ENCODE measurements at places on chromosomes 1 and 21.

GRCh38 chr1:243402868-243403267 is 147.0 kb downstream of the SDCCAG8 start:
- no peak for DNase-seq

DNA sequence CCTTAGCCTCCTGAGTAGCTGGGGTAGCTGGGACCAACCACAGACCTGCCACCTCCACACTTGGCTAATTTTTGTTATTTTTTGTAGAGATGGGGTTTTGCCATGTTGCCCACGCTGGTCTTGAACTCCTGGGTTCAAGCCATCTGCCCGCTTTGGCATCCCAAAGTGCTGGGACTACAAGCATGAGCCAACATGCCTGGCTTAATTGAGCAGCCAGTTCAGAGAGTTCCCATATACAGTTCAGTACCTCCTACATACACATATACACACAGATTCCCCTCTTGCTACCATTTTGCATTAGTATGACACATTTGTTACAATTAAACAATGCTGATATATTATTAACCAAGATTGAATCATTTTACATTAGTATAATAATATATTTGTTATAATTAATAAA is 2.9 kb downstream of the RNPEP start:
- DNase-seq: no peak

DNA sequence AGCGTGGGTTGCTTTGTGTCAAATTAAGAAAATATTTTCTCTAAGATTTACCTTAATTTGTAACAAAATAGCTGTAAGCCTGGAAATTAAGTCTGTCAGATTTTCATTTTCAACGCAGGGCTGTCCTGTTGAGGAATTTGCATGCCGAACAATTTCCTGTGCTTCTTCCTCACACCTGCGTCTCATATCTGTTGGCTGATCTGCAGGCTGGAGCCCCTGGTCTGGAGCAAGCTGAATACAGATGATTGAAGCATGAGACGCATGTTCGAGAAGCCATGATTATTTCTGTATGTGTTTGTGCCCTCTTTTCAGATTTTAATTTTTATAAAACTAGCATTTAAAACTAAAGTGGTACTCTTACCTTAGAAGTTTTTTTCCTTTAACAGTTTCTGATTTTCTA is 9.8 kb downstream of the MIXL1 start:
- no peak for DNase-seq

DNA sequence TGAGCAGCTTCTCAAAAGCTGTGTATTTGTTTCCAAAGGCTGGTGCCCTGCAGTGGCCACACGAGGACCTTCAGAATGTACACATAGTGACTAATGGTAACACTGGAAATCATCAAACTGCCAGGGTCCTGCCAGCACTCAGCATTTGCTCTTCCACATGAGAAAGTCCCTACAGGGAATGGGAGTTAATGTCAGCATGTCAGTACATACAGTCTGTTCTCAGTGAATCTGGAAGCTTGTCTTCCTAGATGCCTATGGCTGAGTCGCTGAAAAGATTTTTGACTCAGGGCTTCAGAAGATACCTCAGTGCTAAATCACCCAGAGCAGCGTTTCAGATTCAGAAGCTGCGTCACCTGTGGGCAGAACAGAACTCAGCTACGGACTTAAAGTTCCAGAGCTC is 108.2 kb downstream of the CDC7 start:
- DNase-seq: peak; percentile 50

GRCh38 chr1:168112673-168113305 is 23.9 kb downstream of the GPR161 start:
- DNase-seq: peak; percentile 71

GRCh38 chr21:29637553-29637952 is 302.2 kb downstream of the GRIK1 start:
- DNase-seq: no peak

DNA sequence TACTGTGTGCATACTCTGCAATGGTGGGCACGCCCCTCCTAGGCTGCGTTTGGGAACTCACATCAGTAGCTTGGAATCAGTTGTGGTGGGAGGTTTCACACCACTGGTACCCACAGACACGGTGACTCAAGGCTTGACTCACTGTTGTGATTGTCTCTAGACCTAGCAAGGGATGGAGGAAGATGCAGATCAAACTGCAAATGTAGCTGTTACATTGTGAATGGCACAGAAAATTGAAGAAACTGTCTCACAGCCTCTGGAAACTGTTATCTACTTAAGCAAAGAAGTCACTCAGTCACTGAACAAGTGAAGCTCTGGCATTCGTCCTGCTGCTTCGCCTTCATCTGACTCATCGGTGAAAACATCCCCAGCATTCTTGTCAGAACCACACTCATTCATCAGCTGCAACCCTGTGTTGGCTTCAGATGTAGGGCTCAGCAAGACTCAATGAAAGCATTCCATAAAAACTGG is 59.5 kb downstream of the POFUT2 start:
- DNase-seq: peak; percentile 93

- DNase-seq: peak; percentile 59
Measured at GRCh38 chr21:21921410-21922232, 923.4 kb downstream of the NCAM2 start.

DNA sequence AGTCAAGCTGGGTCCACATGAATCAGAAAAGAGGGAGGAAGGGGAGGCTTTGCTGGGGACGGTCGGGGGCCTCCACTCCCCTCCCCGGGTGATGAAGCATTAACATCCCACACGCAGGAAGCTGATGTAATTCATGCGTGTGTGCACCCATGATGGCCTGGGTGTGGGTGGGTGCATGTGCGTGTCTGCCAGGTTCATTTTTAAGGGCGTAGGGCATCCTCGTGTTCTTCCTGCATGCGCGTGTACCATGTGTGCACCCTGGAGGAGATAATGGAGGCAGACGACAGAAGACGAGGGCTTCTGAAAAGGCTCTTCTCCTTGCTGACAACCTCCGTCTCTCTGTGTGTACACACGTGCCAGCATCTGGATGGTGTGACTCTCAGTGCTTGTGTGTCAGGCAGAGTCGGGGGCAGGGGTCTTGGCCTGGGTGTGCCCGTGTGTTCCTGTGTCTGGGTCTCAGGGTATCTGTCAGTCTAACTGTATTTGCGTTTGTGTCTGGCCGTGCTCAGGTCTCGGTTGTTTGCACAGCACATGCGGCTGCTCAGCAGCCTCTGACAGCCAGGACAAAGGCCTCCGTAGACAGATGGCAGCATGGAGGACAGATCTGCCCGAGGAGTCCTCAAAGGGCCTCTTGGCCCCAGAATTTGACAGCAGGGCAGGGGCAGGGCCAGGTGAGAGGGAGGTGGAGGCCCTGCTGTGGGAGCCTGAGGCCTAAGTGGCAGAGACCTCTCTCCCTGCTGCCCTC is 2.4 kb downstream of the RAP1GAP start:
- DNase-seq: no peak

DNA sequence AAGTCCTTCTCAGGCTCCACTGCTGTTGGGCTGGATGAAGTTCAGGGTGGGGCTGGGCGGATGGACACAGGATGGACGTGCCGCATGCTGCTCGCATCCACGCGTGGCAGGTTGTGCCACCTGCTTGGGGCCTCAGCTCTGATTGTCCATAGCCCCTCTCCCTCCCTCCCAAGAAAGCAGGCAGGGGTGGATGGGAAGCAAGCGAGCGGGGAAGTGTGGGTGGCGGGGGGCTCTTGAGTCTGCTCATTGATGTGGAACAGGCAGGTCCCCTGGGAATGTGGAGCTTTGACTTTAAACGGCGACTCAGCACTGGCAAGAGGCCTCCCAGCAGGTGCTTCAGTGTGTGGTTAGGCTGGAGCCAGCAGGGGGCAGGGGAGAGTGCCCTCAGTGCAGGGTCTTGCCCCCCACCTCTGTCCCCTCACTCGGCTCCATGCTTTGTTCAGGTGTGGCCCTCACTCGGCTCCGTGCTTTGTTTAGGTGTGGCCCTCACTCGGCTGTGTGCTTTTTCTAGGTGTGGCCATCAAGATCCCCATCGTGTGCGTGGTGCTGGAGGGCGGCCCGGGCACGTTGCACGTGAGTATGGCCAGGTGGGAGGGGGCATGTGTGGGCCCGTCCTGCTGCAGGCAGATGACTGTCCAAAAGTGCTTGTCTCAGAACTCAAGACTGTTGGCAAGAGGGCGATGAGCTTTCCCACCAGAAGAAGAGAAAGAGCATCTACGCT is 23.9 kb downstream of the TRPM2 start:
- DNase-seq: no peak

- no peak for DNase-seq
Measured at GRCh38 chr1:68481041-68481440, 15.8 kb downstream of the DEPDC1 start.

- no peak for DNase-seq
Measured at GRCh38 chr21:34923626-34924025, 125.5 kb downstream of the RUNX1 start.

- DNase-seq: no peak
Measured at GRCh38 chr1:27292106-27292505, 29.9 kb upstream of the TMEM222 start.

- peak; percentile 62 for DNase-seq
Measured at GRCh38 chr1:232316864-232317263, 313.1 kb downstream of the SIPA1L2 start.

DNA sequence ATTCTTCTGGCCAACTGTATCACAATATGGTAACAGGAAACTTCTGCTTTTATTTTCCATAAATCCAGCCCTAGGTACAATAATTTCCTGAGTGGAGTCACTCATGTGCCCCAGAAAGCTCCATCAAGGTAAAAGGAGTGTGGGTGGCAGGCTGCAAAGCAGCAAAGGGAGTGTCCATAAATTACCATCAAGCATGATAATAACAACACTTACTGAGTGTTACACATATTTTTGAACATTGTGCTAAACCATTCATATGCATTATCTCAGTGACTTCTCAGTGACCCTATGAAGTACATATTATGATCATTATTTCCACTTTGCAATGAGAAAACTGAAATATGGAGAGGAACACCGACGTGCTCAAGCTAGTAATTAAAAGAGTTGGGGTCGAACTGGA is 149.2 kb upstream of the PLXNA2 start:
- DNase-seq: no peak

DNA sequence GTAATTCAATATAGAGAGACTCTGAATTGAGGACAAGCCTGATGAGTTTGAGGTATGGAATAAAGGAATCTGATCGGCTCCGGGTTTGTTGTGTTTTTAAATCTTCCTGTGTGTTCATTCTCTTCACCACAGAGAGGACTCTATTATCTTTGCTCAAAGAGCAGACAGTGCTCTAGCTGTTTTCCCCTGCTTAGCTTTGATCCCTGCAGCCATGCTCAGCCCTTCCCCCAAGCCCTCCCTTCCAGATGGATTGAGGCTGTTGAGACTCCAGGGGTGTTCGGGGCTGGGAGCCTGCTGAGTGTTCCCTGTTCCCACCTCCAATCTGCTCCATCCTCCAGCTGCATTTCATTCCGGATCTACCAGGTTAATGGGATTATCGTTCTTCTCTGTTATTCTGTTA is 74.2 kb upstream of the CXADR start:
- DNase-seq: no peak

GRCh38 chr1:202159534-202160371 is 649 bp downstream of the PTPN7 start:
- DNase-seq: no peak

- no peak for DNase-seq
Measured at GRCh38 chr1:173337126-173337525, 130.0 kb upstream of the TNFSF4 start.

DNA sequence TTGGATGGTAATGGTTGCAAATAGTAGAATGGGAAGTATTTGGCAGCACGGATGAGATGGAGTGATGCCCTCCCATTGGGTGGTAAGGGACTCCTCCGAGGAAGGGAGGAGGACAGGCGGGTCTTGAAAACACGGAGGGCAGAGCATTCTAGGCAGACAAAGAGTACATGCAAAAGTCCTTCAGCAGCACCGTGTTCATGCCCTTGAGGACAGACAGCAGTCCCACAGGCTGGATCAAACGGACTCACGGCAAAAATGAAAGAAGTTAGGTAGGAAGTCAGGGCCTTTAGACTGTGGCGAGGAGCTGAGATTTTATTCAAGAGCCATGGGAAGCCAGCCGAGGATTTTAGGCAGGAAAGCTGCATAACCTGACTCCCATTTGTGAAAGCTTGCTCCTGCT is 253.9 kb downstream of the RHOU start:
- no peak for DNase-seq

GRCh38 chr1:202745323-202745888 is 35.2 kb upstream of the SYT2 start:
- peak; percentile 40 for DNase-seq

GRCh38 chr21:30719401-30719800 is 824 bp upstream of the KRTAP21-3 start:
- DNase-seq: no peak

- no peak for DNase-seq
Measured at GRCh38 chr1:76833151-76833550, 34.1 kb upstream of the ST6GALNAC5 start.

DNA sequence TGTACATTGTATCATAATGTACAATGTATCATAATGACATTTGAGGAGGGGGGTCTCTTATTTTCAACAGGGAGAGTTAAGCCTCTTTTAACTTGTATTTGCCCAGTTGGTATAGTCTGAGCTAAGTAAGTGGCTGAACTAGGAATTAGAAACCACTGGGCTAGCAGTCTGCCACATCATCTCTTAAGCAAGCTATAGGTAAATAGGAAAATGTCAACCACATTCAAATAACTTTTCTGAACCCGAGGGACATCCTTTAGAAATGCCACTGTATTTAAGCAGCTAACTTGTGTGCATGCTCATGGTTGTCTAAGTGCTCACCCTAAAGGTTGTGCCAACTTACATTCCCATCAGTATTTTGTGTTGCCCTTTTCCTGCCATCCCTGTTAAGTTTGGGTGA is 35.5 kb upstream of the ASB17 start:
- no peak for DNase-seq

DNA sequence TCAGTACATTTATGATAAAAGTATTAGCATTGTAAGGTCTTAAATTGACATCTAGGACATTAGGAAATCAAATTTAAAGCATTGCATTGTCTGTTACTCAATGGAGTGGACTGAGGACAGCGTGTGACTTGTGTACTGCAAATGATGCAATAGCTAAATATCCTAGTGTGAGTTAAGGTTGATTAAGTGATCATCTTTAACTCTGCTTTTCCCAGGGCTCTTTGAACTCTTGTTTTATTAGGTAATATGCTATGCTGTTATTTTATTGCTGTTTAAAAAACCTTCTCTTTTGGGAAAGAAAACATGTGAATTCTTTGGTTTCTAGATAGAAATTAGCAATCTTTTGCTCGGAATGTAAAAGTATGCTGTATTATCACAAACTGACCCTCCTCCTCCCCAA is 38.6 kb downstream of the NFIA start:
- peak; percentile 68 for DNase-seq

DNA sequence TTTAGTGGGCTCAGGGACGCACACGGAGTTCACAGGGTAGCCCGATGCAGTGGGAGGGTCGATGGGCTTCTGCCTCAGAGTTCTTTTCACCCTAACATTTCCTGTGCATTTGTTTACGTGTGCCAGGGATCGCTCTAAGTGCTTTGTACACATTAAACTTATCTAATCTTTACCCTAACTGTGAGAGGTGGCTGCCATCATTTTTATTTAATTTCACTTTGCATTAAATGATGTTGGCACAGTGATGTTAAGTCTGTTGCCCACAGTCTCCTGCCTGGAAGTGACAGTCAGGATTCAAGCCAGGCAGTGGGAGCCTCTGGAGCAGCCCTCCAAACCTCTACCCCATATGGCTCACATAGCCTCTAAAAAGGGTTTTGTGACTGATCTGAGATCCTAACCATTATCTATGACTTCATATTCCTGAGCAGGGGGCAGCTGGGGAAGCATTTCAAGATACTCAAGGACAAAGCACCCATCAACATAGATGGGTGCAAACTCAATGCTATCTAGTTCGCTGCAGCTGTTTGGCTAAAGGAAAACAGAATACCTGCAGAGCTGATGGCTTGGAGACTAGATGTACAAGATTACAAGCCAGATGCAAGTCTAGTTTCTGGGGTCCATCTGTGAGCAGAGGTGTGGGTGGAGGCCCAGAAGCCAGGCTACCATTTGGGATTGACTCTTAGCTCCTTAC is 303.8 kb downstream of the DISC1 start:
- no peak for DNase-seq

All from adipocyte (in vitro differentiated cells).